ENCODE measurements at places on chromosomes 11 and 22.
A peak's percentile ranks its signal among the peaks of the same experiment; 100 is the strongest.

DNA sequence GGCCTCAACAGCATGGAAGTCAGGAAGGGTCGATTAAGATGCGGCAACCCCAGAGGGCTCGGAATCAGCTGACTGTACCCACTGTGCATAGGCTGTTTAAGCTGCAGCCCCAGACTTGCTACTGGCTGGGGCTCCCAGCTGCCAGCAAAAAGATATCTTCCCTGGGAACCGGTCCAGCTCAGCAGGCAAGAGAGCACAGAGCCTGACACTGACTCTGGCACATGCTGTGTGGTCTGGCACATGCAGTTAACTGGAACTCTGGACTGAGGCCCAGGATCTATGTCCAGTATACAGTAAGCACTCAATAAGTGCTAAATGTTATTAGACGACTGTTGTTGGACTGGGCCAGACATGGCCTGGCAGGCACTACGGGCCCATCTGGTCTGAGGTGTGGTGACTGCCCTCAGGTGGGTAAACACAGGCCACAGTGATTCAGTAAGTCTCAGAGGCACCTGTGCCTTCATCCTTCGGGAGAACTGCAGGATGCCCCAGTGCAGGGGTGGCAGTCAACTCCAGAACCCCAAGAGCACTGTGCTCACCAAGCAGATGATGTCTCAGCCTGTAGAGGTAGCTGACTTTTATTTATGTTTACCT, 87.6 kb downstream of the LARGE1 start:
- DNase-seq = no peak

GRCh38 chr11:14700593-14700992, 57.0 kb downstream of the PDE3B start:
- DNase-seq = no peak

DNA sequence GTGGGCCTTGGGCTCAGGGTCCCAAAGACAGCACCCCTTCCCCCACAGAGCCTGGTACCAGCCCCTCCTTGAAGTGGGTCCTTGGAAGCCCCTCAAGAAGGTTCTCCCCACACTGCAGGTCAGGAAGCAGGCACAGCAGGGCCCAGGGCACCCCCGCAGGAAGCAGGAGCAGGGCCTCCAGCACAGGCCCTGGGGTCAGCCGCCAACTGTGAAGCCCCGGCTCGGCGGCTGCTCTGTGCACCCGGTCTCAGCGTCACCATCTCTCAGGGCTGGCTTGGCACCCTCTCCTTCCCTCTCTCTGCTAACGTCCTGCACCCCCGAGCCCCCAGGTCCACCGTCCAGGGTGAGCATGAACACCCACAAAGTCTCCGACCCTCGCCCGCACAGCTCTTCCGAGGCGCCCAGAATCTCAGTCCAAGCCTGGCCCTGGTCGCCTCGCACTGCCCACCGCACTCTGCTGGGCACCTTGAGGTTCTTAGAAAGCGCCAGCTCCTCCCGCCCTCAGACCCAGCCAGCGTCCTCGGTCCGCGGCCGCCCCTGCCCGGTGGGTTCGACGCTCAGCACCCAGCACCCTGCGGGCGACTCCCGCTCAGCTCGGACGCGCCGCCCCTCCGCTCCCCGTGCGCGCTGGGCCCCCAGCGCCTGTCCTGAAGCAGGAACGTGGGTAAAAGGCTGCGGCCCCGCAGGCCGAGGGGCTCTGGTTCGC, 1.4 kb upstream of the SIGIRR start:
- no peak for DNase-seq

DNA sequence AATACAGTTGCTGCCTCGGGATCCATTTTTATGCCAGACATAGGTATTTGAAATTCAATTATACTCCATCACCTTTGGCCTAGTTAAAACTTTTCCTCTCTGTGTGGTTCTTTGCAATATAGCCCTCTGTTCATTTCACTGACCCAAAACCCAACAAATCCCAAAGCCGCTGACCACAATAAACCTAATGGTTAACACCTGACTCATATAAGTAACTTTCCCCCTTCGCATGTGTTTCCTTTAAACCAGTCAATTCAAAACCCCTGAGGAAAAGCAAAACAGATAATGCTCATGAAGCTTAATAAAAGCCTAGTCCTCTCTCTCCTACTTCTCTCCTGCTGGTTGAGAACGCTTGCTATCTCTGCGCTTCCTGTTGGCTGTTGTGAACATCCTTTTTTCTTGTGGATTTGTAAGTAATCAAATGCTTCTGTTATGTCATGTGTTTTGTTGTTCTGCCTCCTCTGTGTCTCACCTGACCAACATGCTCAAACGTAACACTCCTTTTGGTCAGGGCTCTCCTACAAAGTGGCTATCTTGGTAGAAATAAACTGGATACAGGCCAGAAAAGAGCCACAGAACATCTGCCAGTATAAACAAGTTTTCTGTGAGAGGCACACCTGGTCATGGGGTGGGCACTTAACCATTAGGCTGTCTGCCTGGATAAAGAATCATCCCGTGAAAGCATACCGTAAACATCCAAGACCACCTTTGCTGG, 652.6 kb downstream of the METTL15 start:
- no peak for DNase-seq

- DNase-seq = peak; percentile 50
Measured at GRCh38 chr11:93542811-93543229, 371 bp downstream of the SMCO4 start.

- DNase-seq = no peak
Measured at GRCh38 chr22:39820256-39820655, 73.3 kb downstream of the ENTHD1 start.

- no peak for DNase-seq
Measured at GRCh38 chr11:86790867-86791849, 9.2 kb upstream of the PRSS23 start.

GRCh38 chr11:69285091-69285490, 8.9 kb upstream of the MYEOV start:
- DNase-seq = no peak

DNA sequence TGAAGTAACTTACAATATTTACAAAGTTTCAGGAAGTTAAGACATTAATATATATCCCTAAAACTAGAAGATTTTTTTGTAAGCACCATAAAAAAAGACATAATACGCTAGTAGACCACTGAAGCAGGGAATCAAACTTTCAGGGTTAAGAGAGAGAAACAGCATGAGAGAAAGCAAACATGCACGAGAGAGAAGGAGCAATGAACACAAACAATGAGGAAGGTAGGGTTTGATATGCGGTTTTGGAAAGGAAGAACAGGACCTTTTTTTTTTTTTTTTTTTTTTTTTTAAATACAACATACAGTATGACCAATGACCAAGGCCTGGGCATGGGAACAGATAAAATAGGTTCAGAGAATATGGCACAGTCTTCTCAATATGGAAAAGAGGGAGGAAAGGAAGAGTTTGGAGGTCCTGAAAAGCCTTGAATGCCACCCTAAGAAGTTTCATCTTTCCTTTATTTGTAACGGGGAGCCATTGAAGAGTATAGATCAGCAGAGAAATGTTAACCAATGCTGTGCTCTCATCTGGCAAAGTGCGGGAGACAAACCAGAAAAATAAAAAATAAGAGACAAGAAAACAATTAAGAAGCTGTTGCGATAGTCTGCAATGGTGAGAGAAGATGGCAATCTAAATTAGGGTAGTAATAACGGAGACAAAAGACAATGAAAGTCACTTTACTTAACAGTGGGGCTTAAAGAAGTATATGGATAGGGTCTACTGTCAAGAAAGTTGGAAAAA, 101.0 kb downstream of the USP35 start:
- DNase-seq = no peak

Data from HEK293T (cell line).